Aorta (tissue), 5 donors: ENCODE measurements at places on chromosomes 3 and 15. TPM values are rescaled to one million over a fixed set of nuclear protein-coding genes. Genes with fewer than 3 reads are reported as not detected.

GRCh38 chr3:85933326-85933725, 974.5 kb downstream of the CADM2 start:
- no peak for DNase-seq

DNA sequence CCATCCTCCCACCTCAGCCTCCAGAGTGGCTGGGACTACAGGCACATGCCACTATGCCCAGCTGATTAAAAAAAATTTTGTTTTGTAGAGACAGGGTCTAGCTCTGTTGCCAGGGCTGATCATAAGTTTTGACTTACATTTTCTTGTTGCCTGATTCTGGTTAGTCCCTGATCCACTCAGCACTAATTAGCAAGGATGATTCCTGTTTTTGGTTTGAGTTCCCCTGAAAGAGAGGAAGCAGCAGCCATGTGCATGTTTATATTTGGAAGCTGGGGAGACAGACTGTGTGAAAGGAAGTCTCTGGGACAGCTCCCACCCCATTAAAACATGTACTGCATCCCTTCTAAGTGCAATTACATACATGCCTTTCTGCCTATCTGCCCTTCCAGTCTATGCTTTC, 3.6 kb upstream of the NCK1 start:
- DNase-seq = no peak

- no peak for DNase-seq
Observed at GRCh38 chr3:114320246-114320645, 26.4 kb downstream of the TIGIT start.

- DNase-seq = no peak
Observed at GRCh38 chr3:119965692-119966091, 128.6 kb downstream of the GSK3B start.

DNA sequence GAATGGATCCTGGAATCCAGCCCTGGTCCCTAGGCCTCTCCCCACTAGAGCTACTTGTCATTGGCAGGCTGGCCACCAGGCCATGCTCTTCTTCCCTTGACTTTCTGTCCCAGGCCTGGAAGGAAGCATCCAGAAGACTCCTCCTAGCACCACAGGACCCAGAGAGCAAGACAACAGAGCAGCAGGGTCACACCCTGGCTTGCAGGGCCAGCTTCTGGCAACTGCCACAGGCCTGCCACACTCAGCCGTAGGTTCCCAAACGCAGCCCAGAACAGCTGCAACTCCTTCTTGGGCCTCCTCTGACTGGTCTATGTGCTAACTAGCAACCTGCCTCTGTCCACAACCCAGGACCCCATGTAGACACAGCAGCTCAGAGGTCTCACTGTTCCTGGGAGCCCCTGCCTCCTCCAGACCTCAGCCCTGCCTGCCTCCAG, 36.8 kb upstream of the RPL32 start:
- DNase-seq = no peak

GRCh38 chr3:156606729-156607128, 51.8 kb upstream of the SSR3 start:
- DNase-seq = no peak

The IL5RA gene
- total RNA-seq = 0.18 TPM

The CD200R1 gene
- 3.0 TPM for total RNA-seq

The TM4SF18 gene
- total RNA-seq = 9.0 TPM
